ENCODE measurements at places on chromosomes 3 and 15.

DNA sequence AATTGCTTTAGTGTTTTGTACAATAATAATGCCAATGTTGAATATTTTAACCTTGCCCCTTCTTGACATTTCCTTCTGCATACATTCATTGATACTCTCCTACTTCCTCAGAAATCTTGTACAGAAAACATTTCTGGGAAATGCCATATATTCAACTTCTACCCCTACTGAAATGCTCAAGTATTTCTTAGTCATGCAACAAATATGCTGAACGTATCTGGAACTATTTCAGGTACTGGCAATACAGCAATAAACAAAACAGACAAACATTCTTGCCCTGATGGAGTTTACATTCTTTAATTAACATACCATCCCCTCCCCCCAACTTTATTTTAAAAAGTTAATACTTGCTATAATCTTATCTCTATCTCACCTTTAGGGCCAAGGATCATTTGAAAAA is 147.2 kb downstream of the STAG1 start:
- H3K36me3 ChIP-seq = no peaks in the 10 kb centered on the region
- H3K4me1 ChIP-seq = no peaks in the 10 kb centered on the region
- no peak for DNase-seq
- H3K27me3 ChIP-seq = no peaks in the 10 kb centered on the region
- no peak overlapping the region for H3K4me3 ChIP-seq

DNA sequence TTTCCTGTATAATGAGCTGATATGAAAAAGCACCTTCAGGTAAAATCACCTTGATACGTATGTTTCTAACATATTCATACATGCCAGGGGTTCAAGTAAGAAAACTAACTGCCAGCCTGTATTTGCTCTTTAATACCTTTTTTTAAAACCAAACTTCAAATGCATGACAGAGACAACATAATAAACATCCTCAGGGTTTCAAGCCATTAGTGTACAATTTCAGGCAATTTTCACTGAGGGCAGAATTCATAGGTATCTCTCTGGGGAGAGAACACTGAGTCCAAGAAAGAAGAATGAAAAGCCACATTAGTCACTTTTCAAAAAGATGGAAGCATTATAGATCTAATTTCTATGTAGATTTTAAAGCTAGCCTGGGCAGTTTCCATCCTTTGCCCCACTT is 26.9 kb downstream of the MINDY4B start:
- H3K27me3 ChIP-seq = no peaks in the 10 kb centered on the region
- DNase-seq = no peak
- peaks cover 7% of the 10 kb centered on the region for H3K4me1 ChIP-seq

DNA sequence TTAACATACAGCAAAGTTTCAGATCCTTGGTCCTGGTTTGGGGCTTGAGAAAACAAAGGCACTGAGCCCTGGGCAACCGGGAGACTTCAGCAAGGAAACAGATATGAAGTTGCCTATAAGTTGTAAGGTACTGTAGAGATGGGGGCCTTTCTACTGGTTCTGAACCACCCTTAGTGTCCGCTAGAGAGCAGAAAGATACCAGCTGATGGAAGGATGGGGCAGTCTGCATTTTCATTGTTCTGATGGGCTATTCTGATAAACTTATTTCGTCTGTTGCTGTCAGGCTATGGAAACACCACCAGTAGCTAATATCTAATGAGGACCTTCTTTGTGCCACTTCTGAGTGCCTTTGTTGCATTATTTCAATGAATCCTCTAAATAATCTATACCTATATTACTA is 38.7 kb downstream of the FGD5 start:
- H3K4me3 ChIP-seq = no peak overlapping the region
- H3K4me1 ChIP-seq = no peaks in the 10 kb centered on the region
- DNase-seq = peak; percentile 0
- no peaks in the 10 kb centered on the region for H3K27me3 ChIP-seq
- no peaks in the 10 kb centered on the region for H3K36me3 ChIP-seq
- no peak overlapping the region for H3K27ac ChIP-seq

- no peak for DNase-seq
- peaks cover 3% of the 10 kb centered on the region for H3K4me1 ChIP-seq
- H3K27ac ChIP-seq = peak overlapping the region; percentile 27
Observed at GRCh38 chr3:171028779-171029232, 2.3 kb upstream of the SLC2A2 start.

- no peak for DNase-seq
- no peak overlapping the region for H3K4me3 ChIP-seq
Observed at GRCh38 chr3:45772341-45773035, 23.8 kb downstream of the SLC6A20 start.

DNA sequence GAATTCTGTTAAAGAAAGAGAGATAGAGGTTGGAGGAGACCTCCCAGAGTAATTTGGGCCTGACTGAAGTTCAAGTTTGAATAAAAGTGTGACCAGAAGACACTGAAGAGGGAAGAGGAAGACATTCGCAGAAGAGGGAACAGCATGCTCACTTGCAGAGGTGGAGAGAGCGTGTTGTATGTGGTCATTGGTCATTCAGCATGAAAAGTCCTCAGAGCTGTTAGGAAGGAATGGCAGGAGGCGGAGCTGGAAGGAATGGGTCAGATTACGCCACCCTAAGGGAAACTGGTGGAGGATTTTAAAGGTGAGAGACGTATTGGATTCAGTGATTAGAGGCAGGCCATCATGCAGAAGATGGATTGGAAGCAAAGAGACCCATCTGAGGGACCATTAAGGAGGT is 41.6 kb downstream of the IQCH start:
- no peak overlapping the region for H3K4me3 ChIP-seq
- no peak overlapping the region for H3K27ac ChIP-seq
- no peaks in the 10 kb centered on the region for H3K27me3 ChIP-seq
- no peaks in the 10 kb centered on the region for H3K36me3 ChIP-seq
- DNase-seq = no peak
- H3K4me1 ChIP-seq = no peaks in the 10 kb centered on the region

DNA sequence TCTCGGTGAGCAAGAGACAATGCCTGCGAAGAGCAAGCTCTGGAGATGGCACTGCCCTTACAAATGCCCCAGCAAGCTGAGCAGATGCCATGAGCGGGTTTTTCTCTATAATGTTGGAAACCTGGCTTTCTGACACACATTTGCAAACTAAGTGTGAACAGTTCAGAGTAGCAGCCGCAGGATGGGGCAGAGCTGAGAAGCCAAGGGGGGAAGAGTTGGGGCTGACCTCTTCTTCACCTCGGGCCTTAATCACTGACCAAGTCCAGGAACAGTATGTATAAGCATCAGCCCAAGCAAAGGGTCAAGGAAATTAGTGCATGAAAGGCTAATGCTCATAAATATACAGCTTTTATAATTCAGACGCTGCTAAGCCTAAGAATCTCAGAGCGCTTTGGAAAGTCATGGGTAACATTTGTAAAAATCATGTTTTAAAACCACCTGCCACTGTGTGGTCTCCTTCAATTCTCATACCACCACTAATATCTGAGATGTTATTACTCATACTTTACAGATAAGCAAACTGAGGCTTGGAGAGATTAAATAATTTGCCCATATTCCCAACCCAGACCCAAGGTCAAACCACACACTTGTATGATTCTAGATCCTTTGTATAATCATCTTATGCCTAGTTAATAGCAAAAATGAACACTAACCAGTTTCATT is 603.4 kb downstream of the FOXP1 start:
- peaks cover 11% of the 10 kb centered on the region for H3K36me3 ChIP-seq
- DNase-seq = no peak
- peaks cover 17% of the 10 kb centered on the region for H3K4me1 ChIP-seq
- H3K27ac ChIP-seq = peak overlapping the region; percentile 68

GRCh38 chr3:79175870-79176269 is 591.9 kb downstream of the ROBO1 start:
- H3K27ac ChIP-seq = no peak overlapping the region
- no peaks in the 10 kb centered on the region for H3K4me1 ChIP-seq
- H3K4me3 ChIP-seq = no peak overlapping the region

Data from aorta (tissue), 5 donors.